ENCODE measurements at places on chromosomes 13 and 19.

- no peak for DNase-seq
Observed at GRCh38 chr19:10286803-10287737, at the start of gene ICAM4. Gene ICAM4 (plus strand): TSS chr19:10286955. CDS start chr19:10287013, 58 bp downstream.

DNA sequence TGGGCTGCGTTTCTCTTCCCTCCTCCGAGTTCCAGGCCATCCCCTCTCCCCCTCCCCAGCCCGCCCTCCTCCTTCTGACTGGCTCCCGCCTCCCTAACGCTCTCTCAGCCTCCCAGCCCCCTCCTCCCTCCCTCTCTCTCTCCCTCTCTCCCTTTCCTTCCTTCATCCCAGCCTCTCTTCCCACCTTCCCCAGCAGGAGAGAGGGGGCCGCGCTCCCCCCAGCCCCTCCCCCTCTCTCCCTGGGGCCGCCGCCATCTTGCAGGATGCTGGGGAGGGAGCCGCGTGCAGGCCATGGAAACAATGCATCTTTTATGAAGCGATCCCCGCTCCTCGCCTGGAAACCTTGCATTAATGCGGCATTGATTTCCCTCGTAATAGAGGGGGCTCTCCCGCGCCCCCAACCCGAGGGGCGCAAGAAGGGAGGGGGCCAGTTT, 42.6 kb upstream of the ADGRL1 start:
- no peak for DNase-seq

- DNase-seq = no peak
Observed at GRCh38 chr13:39272994-39273393, 234.7 kb downstream of the NHLRC3 start.

DNA sequence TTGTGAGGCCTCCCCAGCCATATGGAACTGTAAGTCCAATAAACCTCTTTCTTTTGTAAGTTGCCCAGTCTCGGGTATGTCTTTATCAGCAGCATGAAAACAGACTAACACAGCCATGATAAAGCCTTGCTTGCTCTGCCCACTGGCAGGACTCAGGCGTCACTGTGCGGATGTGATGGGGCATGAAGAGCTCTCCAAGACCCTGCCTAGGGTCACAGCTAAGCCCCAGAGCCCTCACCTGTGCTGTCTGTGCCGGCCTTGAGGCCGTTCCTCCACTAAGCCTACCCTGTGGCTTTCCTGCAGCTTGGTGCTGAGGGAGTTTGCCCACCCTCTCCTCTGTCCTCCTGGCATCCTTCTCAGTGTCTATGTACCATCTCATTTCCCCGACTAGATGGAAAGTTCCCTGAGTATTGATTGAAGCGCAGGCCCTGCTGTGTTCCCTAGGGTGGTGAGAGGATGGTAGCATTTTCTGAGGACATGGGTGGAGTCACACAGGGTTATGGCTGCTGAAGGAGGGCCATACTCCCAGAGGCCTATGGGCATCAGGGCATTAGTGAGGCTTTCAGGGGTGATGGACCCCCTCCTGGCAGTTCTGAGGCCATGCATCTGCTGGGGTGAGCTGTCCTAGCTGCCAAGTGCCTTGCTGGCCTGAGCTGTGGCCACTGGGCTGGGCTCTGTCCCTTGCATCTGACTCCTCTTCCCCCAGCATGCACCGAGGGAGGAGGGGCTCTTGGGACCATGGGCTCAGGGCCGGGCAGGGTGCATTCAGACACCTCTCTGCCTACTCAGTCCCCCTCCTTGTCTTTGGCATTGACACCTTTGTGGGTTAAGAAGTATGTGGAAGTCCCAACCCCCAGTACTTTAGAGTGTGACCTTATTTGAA, 75.3 kb downstream of the TEX29 start:
- DNase-seq = no peak

- no peak for DNase-seq
Observed at GRCh38 chr13:20301403-20302071, 69.4 kb upstream of the GJB6 start.

DNA sequence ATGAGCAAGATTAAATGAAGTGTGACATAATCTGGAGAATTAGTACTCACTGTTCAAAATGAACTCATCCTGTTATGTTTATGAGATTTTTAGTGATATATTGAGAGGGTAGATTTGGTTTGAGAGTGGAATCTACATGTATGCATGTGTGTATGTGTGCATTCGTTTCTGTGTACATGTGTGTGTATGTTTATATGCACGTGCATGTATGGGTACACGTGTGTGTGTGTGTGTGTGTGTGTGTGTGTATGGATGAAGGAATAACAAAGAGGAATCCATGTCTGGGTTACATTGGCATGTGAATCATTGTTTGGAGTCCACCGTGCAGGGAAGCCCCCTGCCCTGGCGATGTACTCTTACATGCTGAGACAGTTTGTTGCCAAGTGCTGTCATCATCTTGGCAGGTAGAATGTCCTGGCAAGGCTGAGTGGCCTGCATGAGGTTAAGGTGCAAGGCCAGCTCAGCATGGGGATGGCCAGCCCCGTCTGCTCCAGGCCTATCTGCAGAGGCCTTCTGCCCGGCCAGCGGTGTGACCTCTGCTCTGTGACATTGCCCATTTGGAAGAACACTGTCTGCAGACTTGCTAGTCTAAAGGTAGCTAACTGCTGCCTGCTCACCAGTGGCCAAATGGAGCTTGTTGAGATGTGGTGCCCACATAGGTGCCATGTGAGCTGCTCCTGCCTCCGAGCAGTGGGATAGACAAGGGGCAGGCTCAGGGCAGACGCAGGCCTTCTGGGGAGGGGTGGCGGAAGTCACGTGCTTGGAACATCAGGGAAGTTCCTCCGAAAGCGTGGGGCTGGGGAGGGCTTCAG, 222.3 kb downstream of the TEX29 start:
- no peak for DNase-seq

DNA sequence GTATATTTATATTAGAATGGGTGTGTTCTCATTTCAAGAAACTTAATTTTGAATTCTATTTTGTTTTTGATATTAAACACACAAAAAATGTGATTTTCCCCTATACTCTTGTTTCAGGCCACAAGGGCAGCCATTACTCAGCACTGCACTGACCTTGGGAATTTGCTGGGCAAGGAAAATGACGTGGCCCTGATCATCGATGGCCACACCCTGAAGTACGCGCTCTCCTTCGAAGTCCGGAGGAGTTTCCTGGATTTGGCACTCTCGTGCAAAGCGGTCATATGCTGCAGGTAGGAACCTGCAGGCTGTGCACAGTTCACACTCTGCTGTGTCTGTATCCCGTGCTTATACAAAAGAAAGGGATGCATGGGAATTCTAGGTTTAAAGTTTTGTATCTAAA, 327.3 kb downstream of the ATP8A2 start:
- DNase-seq = no peak

DNA sequence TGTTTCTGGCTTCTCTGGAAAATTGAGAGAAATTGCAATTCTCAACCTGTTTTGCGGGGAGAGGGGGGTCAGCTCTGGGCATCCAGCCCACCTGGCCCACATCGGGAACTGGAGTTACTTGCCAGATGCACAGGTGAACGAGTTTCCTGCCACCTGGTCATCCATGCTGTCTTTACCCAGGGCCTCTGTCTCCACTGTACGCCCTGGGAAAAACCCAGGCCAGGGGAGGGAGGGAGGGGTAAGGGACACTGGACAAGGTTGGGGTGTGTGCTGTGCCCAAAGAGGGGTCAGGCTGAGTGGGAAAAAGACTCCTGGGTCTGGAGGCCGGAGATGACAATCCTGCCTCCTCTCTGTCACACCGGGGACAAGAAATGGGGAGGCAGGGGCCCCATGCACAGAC, 307.6 kb downstream of the ZNF536 start:
- no peak for DNase-seq

DNA sequence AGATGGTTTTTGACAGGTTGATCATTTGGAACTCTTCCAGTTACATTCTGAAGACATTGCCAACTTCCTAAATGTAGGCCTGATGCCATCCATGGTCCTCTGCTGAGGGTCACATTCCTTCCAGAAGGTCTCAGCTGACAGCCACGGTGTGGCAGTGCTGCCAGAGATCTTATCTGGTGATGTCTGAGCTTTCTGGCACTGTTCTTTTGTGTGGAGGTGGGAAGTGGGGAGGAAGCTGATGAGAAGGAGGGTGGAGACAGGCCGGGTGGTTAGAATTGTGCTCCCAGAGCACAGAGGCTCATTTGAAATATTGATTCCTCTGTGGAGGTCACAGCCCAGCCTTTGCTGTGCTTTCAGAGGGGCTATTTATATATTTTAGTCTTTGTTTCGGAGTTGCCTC, 16.1 kb upstream of the MTIF3 start:
- no peak for DNase-seq

- DNase-seq = no peak
Observed at GRCh38 chr19:6222884-6223283, 56.9 kb downstream of the MLLT1 start.

DNA sequence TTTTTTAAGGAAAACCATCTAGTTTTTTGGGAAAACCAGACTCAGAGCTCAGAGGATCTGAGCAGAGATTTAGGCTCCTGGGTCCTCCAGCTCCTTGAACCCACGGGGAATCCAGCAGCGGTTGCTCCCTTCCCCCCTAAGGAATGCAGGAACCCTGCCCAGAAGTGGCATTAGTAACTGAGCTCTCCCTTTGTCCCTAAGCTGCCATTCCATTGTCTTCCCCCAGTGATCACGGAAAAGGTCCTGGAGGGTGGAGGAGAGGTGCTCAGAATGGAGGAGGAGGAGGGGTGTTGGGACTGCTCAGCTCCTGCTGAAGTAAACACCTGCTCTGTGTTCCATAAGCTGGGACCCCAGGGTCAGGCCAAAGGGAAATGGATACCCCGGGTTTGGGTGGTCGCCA, 16.8 kb upstream of the OR1M1 start:
- no peak for DNase-seq

- no peak for DNase-seq
Observed at GRCh38 chr13:38602266-38602665, 84.6 kb upstream of the FREM2 start.

GRCh38 chr19:18718015-18718526, 34.6 kb downstream of the CRTC1 start:
- no peak for DNase-seq

DNA sequence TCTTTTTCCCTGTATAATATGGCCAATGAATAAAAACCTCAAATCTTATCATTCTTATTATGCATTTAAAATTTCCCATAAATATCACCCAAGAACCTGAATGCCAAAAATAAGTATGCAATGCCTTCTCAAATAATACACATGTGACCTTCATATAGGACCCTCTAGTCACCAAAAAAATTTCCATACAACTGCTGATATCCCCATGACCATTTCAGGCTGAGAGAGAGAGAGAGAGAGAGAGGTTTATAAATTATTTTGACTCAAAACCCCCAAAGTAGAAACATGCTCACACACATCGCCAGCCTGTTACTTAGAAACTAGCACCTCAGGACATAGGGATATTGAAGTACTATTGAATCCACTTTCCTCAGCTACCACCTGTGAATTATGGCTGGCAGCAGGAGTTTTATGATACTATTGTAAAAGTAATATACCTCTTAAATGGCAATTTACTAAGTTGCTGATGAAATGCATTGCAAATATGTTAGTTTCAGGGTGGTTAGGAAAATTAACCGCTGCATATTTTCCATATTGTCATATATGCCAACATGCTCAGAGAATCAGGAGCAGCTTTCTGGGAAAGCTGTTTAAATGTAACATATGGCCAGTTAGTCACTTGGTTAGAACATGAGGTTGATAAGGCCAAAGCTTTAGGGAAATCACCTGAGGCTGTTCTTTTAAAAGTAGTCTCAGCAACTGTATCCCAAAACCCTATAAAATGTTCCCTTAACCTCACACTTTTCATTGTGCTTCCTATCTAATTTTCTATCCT, 230.8 kb downstream of the DCT start:
- DNase-seq = no peak

DNA sequence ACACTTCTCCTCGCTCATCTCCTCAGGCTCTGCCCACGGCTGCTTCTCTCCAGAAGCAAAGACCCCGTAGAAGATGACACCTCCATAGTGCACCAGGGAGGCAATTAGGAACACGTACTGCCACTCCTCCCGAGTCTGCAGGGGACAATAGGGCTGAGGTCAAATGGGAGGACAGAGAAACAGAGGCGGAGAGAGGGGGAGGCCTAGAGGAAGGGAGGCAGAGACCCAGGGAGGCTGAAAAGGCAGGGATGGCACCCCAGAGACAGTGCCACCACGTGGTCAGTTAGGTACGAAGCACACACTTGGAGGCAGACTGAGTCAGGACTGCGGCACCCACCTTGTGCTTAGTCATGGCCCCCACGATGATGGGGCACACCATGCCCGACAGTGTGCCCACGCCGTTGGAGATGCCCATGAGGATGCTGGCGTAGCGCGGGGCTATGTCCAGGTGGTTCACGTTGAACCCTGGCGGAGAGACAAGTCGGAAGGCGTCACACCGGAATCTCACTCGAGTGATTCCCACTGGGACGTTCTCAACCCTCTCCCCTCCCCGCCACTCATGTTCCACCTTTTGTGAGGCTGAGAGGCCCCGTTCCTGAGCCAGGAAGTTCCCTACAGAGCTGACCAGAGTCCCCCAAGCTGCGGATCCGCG, 5.6 kb downstream of the GFY start:
- DNase-seq = no peak

- no peak for DNase-seq
Observed at GRCh38 chr13:26220575-26220974, 1.5 kb downstream of the RNF6 start.

DNA sequence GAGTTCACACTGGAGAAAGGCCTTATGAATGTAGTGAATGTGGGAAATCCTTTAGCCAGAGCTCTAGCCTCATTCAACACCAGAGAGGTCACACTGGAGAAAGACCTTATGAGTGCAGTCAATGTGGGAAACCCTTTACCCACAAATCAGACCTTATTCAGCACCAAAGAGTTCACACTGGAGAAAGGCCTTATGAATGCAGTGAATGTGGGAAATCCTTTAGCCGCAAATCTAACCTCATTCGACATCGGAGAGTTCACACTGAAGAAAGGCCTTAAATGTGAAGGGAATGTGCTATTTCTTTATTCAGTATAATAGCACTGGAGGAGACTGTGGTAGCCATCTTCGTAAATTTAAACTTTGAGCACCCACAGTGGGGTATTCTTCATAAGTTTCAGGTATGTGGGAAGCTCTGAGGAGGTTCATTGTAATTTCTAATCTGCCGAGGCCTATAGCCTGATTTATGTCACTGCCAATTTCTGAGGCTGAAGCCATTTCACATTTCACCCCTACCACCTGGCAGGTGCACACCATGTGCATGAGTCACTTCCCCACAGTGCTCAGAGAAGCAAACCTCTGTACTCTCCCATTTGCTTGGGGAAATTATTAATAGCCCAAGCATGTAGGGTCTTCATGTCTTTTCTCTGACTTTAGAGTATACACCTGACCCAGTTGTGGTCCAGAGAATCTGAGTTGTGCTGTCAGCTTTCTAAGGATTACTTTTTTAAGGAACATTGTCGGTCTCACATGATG, 6.4 kb downstream of the ZNF551 start:
- no peak for DNase-seq

GRCh38 chr13:52933099-52933498, 84.7 kb upstream of the PCDH8 start:
- DNase-seq = no peak
